NCI-H82 (cell line): ENCODE measurements at places on chromosomes 1 and 21.
A peak's percentile ranks its signal among the peaks of the same experiment; 100 is the strongest.

- no peak for DNase-seq
Measured at GRCh38 chr1:87091425-87091824, 177.0 kb downstream of the HS2ST1 start.

DNA sequence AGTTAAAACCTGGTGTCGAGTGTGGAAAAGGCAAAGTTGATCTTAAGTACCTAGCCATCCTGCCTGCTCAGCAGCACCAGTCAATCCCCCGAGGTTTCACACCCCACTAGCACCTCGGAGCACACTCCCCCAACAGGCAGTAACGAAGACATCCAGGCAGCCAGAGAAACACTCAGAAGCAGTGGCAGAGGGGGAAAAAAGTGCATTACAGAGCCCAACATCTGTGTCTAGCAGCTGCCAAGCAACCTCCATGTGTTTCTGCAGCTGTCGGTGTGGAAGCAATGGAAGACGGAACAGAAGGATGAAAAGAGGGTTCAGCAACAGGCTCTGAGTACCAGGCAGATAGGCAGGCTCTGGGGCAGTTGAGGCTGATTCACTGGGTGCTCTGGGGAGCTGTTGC, 73.4 kb upstream of the PROX1 start:
- DNase-seq, result peak; percentile 20

GRCh38 chr1:187588917-187589316, 760.2 kb downstream of the PLA2G4A start:
- no peak for DNase-seq

- DNase-seq, result peak; percentile 67
Measured at GRCh38 chr1:54475357-54475881, 69.2 kb upstream of the SSBP3 start.

DNA sequence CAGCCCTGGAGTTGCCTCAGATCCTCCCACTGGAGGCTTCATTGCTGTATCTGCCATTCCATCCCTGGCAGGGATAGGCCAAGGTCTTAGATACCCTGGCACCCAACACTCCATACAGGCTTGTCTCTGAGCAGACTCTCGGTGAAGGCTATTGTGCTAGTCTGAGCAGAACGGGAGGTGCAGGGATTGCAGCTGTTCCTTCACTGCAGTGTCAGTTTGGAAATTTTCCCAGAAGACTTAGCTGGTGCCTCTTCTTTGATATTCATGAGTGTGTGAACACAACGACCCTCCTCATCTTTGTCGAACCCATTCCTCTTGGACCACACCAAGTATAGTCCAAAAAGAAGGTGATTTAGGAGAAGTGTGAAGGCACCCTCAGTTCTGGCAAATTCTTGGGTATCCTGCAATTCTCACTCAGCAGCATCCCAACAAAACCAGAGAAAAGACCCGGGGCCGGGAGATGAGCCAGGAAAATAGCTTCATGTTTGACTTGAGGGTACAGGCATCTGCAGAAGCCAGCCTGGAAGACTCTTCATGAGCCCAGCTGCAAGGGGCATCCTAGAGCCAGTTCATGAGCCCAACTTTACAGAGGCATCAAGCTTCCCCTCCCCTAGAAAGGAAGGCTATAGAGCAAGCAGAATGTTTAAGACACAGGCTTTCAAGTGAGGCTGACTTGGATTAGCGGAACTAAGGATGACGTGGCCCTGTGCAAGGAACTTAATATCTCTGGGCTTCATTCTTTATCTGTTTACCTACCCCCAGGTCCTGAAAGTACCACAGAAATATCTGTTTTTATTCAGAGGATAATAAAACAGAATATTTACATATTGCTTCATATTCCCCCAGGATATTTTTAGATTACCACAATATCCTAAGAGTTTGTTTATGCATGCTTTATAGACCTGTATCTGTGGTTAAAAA, 38.8 kb upstream of the HAO2 start:
- peak; percentile 8 for DNase-seq

DNA sequence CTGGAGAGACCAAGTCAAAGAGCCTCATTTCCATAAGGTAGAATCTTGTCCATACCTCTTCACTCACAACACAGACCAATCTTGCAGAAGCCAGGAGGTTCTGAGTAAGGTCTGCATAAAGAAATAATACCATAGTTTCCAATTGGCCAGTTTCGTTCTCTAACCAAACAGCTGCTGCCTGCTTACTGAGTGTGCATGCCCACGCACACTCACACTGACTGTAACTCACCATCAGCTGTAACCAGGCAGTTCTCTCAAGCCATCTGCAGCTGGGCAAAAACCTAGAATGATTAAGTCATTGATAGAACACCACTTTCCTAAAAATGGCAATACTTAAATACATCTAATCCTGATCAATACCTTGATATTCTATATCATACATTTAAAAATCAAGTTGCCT, 106.6 kb upstream of the VAV3 start:
- DNase-seq, result no peak
